Hindlimb muscle (tissue), 1 donor: ENCODE measurements at places on chromosomes 5 and 9. TPM values are rescaled to one million over a fixed set of nuclear protein-coding genes. Genes with fewer than 3 reads are reported as not detected.
A peak's percentile ranks its signal among the peaks of the same experiment; 100 is the strongest.

DNA sequence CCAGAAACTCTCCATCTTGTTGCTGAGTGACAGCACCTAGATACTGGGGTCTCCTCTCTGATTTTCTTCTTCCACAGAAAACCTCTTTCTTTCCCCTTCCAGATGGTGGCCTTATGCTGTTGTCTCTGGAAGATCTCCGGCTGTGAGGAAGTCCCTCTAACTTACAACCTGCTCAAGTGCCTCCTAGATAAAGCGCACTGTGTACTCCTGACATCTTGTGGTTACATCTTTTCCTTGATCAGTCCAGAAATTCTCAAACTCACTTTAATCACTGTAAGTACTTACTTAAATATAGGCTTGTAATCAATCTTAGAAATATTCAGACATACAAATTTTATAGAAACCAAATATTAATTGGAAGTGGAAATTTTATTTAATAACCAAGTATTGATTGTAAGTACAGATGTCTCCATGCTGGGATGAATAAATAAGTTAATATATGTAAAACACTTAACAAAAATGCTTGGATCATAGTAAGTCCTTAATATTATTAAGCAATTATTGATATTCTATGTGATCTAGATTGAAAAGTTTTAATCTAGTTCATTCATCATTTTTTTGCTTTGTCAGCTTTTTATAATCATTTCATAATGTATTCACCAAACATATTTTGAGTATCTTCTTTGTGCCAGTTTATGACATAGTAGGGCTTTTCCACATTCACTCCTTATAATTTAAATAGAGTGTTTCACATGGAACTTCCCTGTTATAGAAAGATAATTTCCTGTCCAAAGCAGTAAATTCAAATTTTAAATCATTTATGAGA, 1381.4 kb upstream of the CDH6 start:
- DNase-seq = no peak

DNA sequence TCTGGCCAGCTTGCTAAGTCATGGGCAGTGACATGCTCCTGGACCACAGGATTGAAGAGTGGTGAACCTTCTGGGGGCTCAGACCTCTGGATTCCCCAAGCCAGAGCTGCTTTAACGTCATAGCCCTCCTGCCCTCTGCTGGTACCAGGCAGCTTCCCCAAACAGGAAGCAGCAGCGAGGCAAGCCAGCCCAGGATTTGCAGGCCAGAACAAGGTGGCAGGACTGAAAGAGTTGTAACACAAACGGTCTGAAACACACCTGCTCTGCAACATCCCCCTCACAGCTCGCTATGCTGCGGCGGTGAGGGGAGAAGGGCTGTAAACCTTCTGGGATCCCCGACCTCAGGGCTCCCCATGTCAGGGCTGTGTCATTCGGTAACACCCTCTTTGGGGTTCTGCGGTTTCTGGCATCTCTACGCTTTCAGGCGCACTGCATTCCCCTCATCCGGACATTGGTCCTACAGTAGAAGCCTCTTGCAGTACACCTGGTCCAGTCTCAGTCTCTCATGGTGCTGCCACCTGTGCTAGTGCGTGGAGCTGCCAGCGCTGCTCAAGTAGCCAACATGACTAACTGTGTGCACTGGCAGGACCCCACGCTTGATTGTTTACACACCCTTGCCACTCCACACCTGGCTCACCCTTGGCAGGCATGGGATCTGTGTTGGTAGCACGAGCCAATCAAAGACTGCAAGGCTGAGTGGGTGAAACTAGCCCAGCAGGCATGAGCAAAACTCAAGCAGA, 893.3 kb downstream of the PTPRD start:
- no peak for DNase-seq

DNA sequence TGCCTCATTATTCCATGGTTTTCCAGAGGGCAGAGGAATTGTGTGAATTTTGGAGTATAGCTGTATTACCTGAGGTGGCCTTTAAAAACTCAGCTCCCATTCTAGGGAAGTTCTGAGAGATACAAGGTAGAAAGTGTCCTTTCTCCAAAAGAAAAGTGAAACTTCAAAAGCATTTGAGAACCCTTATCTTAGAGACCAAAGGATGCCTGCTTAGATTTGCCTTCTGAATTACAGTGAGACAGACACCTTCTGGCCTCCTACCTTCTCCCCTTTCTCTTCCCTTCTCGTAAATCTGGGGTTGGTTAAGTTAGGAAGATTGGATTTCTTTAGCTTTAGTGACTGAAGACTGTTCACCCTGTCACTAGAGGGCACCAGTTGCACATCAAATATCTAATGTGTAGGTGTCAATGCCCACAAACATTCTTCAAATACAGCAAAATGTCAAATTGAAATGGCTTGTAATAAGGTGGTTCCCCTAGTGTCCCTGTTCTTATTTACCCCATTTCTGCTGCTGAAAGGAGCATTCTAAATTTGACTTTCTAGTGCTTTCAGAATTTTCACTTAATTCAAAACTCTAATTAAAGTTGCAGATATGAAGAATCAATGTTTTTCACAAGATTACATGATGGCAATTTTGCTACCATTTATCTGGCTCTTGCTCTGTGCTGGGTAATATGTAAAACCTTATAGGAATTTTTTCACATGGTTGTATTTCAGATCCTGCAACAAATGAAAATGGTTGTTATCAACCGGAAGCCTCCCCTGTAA, 46.7 kb downstream of the PRRC1 start:
- peak; percentile 26 for DNase-seq

GRCh38 chr5:56688402-56688801, 126.9 kb upstream of the MAP3K1 start:
- no peak for DNase-seq

- DNase-seq = no peak
These were observed 4.2 kb downstream of the ABCA1 start for GRCh38 chr9:104923740-104924139.

GRCh38 chr5:32360906-32361305, 48.2 kb upstream of the MTMR12 start:
- no peak for DNase-seq

DNA sequence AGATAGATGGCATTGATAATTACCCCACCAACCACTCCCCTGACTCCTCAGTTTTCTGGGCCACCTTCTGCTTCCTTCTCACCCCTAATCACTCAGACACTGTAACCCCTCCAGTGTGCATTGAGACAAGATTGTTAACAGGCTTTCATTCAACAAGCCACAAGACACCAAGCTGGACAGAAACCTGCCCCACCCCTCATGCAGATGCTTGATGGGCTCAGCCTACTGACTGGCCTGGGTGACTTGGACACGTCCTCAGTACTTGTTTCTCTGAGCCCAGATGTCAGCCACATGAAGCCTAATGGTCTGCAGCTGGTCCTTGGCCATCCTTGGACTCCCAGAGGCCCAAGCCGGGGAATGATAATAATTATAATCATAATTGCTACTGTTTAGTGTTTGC, 71.4 kb upstream of the SMIM23 start:
- DNase-seq = no peak

- DNase-seq = no peak
These were observed 69.0 kb upstream of the SNX2 start for GRCh38 chr5:122705851-122706250.

GRCh38 chr9:16484180-16484579, 386.3 kb downstream of the BNC2 start:
- no peak for DNase-seq

DNA sequence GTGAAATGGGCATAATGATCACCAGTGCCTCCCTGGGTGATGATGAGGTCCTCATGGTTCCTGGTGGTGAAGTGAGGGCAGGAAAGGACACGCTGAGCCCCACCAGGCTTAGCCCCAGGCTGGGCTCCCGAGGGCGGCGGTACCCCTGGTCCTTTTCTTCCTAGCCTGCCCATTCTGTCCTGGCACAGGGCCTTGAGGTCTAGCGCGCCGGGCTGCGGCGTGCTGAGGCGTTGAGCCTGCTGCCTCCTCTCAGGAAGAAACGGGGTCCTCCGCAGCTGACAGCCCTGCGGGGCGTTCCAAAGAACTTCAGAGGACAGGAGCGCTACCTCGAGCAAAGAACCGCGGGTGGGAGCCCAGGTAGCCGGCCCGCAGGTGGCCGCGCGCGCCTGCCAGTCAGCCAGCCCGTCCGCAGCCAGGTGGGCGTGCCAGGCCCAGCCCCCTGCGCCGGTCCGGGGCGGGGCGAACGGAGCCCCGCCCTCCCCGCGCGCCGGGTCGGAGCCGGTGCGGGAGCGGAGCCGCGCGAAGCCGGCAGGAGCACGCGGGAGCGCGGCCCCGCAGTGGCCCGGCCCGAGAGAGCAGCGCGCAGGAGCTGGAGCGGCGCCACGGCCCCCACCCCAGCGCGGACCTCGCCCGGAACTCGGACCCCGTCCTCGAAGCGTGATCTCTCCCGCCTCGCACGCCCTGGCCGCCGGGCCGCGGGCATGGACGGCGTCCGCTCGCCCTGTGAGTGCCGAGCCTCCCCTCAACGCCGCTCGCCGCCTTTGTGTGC, at the start of gene WNK2:
WNK2 (plus strand) TSS at position 477 of the 769 bp plus-strand sequence. CDS start 791 bp downstream, outside the sequence.
- no peak for DNase-seq

- DNase-seq = no peak
These were observed 30.5 kb downstream of the USP20 start for GRCh38 chr9:129865668-129866320.

NUTM2G gene
- polyA plus RNA-seq = 1.6 TPM

DNA sequence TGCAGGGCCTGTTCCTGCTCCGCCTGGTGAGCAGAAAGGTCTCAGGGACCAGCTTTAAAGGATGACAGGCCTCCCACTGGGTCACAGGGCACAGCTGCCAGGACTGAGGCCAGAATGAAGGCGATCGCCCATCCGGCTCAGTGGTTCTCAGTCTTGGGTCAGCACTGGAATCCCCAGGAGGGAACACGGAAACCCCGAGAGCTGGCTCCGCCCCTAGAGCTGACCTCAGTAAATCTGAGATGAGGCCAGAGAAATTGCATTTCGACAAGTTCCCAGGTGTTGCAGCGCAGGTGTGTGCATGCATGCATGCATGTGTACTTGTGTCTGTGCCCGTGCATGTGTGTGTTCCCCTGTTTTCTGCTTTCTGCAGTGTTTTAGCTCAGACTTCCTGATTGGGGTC, 47.2 kb upstream of the KCNMB1 start:
- no peak for DNase-seq

GRCh38 chr9:134363450-134363849, 37.2 kb downstream of the RXRA start:
- no peak for DNase-seq

ZNF658 gene
- polyA plus RNA-seq = 2.6 TPM

- no peak for DNase-seq
These were observed 118.7 kb upstream of the NEK6 start for GRCh38 chr9:124139001-124139400.

PCDHB16 gene
- polyA plus RNA-seq = 3.9 TPM

GRCh38 chr9:112887381-112887780, 3.3 kb downstream of the SLC46A2 start:
- DNase-seq = no peak

DNAI1 gene
- polyA plus RNA-seq = not detected

DNA sequence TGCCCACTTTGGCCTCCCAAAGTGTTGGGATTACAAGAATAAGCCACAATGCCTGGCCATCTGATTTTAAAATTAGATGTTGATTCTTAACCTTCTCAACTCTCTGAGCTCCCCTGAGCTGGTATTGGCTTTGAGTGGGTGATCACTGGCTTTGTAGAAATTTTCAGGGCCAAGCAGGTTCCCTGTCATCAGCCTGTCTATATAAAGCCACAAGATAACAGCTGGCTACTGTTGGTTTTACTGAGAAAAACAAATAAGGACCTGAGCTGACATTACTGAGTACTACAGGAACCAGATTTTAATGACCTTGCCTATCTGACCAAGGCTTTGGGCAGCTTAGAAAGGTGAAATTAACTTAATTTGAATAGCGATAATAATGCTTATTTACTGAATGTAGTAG, 153.6 kb downstream of the MSX2 start:
- DNase-seq = no peak

PSAT1 gene
- polyA plus RNA-seq = 35.1 TPM

GRCh38 chr9:130215341-130216119, 43.3 kb downstream of the NCS1 start:
- DNase-seq = no peak

GRCh38 chr5:29304545-29304944, 1888.9 kb upstream of the CDH6 start:
- DNase-seq = no peak

GRCh38 chr5:398475-399295, 44.3 kb upstream of the EXOC3 start:
- DNase-seq = no peak

PDE6A gene
- polyA plus RNA-seq = 0.09 TPM

GRCh38 chr9:114011313-114011712, 66.8 kb downstream of the AMBP start:
- DNase-seq = no peak
